ENCODE measurements at places on chromosomes 3 and 15.
A peak's percentile ranks its signal among the peaks of the same experiment; 100 is the strongest.

- no peak for DNase-seq
These were observed 25.7 kb upstream of the DYNC1LI1 start for GRCh38 chr3:32596282-32596908.

GRCh38 chr15:59751552-59752413 lies 62.7 kb upstream of the BNIP2 start:
- no peak for DNase-seq

DNA sequence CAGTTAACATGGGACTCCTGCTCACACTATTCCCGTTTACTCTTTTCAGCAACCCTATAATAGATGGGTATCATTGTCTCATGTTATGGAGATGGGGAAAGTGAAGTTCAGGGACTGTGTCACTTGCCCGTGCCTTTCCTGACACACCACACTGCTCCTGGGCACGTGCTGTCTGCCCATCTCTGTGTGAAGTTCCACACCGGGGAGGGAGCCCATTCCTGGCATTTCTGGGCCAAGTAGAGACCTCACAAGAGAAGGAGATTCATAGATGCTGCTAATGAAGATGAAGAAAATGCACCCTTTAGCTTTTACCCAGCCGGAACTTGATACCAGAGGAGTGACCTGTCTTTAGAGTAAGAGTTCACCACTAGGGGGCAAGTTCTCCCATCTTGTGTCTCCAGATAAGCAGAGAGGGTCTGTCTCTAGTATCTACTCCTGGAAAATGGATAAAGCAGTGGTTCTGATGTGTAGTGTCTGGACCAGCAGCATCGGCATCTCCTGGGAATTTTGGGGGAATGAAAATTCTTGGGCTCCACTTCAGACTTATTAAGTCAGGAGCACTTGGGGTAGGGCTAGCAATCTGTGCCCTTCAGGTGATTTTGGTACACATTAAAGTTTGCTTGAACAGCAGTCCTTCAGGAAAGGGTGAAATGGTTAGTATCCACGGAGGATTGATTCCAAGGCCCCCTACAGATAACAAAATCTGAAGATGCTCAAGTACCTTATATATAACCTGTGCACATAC lies 2.0 kb upstream of the TOPBP1 start:
- DNase-seq, result peak; percentile 19

DNA sequence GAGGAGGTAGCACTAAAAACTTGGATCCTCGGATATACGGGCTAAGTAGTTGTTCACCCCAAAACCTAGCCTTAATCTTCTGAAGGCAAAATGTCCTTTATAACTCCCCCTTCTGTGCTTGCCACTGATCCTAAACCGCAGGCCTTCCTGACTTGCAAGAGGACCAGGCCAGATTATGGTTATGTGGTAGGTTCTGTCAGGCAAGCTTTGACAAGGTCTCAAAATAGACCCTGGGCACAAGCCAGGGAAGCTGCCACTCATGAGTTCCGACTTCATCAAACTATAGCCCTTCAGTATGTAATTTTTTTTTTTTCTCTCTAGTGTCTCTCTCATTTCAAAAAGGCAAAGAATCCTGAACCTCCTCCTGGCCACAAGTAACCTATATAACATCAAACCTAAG lies 3.2 kb downstream of the LRRFIP2 start:
- no peak for DNase-seq

DNA sequence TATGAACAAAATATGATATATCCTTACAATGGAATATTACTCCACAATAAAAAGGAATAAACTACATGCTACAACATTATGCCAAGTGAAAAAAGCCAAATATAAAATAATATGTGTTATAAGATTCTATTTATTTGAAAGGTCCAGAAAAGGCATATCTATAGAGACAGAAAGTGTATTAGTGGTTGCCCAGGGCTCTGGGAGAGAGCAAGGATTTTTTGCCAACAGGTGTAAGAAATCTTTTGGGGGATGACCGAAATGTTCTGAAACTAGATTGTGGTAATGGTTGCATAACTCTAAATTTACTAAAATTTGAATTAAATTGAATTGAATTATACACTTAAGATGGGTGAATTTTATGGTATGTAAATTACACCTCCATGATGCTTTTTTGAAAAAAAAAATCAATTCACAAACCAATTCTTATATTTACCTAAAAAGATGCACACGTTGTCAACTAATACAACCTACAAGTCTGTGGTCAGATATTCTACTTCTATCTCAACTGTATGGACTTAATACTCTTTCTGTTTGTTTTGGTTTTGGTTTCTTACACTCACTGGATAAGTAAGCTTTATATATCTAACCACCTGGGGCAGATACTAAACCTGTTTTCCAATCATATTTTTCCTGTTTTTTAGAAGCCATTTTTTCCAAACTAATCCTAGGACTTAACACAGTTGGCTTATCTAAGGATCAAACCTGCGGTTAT lies 75.8 kb downstream of the FBN1 start:
- no peak for DNase-seq

DNA sequence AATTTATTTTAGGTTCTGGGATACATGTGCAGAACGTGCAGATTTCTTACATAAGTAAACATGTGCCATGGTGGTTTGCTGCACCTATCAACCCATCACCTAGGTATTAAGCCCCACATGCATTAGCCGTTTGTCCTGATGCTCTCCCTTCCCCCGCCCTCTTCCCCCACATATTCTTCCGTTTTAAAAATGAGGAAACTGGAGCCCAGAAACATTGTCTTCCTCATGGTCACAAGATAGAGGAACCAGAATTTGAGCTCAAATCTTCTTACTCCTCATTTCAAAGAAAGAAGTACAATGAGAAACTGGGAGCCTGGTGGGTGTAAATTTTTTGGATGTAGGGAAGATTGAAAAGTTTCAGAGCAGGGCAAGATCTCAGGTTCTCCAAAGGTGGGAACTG lies 56.1 kb upstream of the USP3 start:
- DNase-seq, result no peak

GRCh38 chr3:27571345-27571744 lies 87.2 kb upstream of the SLC4A7 start:
- no peak for DNase-seq

GRCh38 chr15:94070356-94071295 lies 160.7 kb upstream of the MCTP2 start:
- DNase-seq, result peak; percentile 12

- DNase-seq, result no peak
These were observed 40.0 kb downstream of the USP3 start for GRCh38 chr15:63544258-63545026.

DNA sequence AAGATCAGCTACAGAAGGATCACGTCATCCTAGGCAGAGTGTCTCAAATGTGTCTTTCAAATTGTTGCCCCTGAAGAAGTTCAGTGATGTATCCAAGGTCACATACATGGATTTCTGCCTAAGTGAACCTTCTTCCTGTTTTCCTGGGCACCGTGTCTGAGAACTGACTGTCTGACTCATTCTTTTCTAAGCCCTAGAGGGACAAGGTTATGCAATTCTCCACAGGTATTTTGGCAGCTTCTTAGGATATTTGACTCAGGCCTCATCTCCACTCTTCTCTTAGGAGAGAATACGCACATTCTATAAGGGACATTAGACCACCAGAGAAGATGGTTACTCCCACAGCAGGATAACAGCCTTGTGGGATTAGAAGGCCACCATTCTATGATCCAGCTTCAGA lies 391.9 kb upstream of the THBS1 start:
- DNase-seq, result no peak

- DNase-seq, result no peak
These were observed 98.6 kb downstream of the MECOM start for GRCh38 chr3:169564883-169565282.

- DNase-seq, result no peak
These were observed 3.6 kb downstream of the RAD18 start for GRCh38 chr3:8959668-8960067.

DNA sequence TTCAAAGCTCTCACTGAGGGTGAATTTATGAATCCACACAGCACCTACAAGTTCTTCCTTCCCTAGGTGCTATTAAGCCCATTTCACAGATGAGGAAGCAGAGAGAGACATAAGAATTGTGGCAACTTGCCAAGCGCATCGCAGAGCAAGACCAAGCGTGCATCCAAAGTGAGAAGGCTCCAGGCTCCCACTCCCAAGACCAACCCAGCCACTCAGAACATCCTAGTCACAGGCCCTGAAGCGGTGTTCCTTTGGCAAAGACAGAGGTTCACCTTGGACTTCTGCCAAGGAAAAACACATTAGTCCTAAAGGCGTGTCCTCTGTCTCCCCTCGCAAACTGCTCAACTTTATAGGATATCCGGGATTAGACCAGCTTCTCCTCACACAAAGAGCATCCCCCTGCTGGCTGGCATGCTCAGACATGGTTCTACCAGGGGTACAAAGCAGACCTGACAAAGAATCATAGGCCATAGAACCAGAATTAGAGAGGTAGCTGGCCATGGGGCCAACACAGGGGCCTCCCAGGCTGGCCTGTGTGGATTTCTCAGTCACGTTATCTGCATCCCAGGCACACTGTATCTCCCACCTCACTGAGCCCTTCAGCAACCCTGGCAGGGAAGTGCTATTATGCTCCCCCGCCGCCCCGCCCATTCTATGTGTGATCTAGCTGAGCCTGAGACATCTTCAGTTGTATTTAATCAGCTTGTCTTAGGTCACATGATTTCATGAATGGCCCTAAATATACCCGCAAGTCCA lies 160.2 kb downstream of the FOXP1 start:
- no peak for DNase-seq

DNA sequence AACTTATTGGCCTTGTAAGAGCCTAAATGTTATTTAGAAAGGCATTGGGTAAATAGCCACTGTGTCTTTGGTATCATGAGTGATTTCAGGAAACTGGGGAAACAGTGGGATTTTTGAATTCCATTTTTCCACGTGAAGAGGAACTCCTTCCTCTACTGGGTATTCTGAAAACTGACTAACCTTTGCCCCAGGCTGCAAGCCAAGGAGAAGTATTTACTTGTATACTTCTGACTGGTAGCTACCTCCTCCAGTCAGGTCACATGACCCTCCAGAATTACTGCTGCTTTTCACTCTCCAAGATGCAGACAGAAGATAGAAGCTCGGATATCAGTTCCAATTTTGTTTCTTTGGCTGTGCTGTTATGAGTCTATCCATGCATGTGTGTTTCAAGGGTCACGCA lies 50.9 kb upstream of the MAP3K13 start:
- DNase-seq, result no peak

- no peak for DNase-seq
These were observed 42.5 kb downstream of the ATP2B2 start for GRCh38 chr3:10462641-10463532.

DNA sequence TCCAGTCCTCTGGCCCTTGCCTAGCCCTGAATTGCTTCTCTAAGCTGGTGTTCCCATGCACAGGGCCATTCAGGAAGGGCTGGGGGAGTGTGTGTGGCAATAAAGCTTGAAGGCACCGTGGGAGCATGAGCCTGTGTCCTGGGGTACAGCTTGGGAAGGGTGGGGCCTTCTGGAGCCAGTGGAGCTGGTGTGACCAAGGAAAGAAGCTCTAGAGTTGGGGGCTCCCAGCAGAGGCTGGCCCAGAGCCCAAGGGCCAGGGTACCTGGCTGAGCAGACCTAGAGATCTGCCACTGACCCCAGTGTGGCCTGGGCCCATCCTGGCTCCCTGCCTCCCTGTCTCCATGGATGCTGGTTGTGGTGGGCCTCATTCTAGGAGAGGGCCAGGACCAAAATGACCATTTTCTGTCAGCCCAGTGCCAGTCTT lies 8.1 kb downstream of the ABTB1 start:
- no peak for DNase-seq

- DNase-seq, result peak; percentile 6
These were observed 107.1 kb downstream of the DGKG start for GRCh38 chr3:186254676-186255650.

GRCh38 chr3:45911511-45912226 lies 25.3 kb downstream of the CCR9 start:
- DNase-seq, result no peak

- peak; percentile 10 for DNase-seq
These were observed 92.7 kb upstream of the PLXND1 start for GRCh38 chr3:129699199-129699598.

- DNase-seq, result no peak
These were observed 42.8 kb downstream of the TSC22D2 start for GRCh38 chr3:150450916-150451315.

DNA sequence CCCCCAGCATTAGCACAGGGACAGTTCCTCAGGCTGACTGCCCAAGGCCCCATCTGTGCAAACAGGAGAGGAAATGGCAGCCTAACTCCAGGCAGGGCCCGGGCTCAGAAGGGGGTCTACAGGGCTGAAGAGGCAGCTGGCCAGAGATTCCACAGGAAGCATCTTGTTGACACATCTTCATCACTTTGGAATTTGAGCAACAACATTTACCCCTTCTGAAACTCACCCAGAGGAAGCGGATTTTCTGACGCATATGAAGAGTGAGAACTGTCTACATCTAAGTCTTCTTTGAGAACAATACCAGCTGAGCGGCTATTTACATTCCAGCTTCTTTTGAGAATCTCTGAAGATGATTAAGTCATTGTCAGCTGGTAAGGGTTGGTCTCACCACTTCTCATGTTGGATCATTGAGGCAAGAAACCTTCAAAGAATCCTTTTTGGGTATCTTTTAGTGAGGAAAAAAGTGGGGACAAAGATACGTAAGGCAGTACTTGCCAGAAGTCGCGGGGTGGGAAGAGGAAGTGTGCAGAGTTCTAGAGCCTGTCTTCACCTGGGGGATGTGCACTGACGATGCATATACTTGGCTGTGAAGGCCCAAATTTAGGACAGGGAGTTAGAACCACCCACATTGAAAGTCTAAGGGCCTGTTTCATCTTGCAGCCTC lies 25.4 kb upstream of the SRP14 start:
- DNase-seq, result no peak

DNA sequence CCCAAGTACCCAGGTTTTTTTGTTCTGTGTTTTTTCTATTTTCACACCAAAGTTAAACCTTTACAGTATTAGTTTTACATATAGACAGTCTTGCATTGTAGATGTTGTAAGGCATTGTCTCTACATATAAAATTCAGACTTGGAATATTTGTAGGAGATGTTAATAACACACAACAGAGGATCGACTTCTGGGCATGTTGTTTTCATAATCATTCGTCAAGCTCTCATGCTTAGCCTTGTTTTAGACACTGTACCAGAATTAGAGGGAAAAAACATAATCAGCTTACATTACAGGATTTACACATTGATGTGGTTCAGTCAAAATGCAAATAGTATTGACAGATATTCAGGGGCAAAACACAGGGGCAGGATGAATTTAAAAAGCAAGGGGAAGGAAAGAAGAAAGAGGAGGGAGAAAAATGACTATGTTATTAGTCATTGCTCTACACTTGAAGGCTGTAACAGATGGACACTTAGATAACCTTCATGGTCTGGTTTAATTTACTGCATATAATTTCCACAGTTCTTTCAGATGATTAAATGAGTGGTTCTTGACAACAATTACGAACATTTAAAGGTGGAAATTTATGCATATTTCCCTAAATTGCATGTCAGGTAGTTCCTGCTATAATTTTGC lies 7.5 kb downstream of the CMSS1 start:
- no peak for DNase-seq
